RPMI7951 (cell line): ENCODE measurements at places on chromosomes 5 and 9.

- peak; percentile 99 for DNase-seq
Observed at GRCh38 chr5:395156-395920, 47.6 kb upstream of the EXOC3 start.

DNA sequence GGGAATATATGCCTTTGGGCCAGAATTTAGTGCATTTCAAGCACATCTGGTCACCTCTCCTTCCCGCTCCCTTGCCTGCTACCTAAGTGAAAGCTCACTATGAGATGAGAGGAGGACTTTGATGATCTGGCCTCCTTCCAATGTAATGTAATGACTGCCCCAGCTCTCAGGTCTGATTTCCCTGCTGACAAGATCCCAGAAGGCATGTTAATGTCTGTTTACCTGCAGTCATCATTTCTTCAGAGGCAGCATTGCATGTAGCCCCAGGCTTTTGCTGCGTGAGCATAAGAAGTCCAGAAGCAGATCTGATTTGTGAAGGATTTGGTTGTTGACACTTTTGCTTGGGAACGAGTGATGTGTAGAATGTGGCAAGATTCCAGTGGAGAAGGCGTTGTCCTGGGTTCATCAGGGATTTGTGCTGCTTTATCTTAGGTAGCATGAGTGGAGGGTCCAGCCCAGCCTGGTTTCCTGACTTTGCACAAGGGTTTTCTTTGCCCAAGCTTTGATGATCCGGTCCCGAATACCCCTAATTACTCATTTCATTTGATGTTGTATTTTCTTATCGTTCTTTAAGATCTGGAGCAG is 192.7 kb downstream of the GOLPH3 start:
- no peak for DNase-seq

DNA sequence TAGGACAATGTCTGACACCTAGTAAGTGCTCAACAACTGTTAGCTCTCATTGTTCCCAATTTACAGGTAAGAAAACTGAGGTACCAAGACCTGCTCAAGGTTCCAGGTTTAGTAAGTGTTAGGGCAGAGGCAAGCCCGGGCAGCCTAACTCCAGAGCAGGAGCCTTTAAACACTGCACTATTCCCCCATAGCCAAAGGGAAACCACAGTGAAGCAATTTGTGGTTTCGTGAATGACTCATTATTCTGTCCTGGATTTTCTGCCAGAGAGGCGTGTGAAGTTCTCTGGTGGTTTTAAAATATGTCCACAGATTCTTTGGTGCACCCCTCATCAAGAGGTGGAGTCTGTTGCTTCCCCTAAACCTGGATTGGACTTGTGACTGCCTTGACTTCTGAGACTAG is 1.0 kb upstream of the MCC start:
- peak; percentile 96 for DNase-seq

DNA sequence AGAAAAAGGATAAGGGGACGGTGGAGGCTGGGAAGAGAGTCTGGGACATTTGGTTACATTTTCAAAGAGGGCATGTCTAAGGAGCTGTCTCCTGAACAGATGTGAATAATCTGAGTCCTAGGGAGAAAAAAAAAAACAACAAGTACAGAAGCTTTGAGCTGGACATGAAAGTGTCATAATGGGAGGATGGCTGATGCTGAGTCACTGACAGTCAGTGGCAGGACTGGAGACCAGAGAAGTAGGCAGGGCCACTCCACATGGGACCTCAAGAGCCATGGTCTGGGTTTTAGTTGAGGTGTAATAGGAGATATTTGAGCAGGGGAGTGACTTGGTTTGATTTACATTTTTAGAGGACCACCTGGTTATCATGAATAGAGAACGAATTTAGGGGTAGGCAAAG is 70.6 kb downstream of the DPYSL3 start:
- peak; percentile 79 for DNase-seq

DNA sequence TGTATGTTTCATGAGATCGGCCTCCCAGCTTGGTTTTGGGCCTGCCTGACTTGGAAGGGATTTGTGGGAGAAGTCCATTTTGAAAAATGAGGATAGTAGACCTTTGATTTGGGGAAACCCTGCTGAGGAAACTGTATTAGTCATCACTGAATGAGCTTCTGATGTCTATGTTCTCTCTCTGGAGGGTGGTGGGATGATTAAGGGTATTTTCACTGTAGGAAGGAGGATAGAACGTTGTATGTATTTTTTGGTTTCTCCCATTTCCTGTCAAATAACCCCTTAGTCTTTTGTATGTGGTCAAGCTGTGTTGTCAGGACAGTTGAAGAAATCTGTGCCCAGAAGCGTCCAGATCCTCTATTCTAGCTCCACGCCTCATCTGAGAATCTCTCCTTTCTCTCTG is 151.9 kb downstream of the INSYN2B start:
- DNase-seq = peak; percentile 13
